ENCODE measurements at places on chromosomes 16 and 17.

GRCh38 chr16:8885674-8886592 is 3.8 kb downstream of the LITAFD start:
- DNase-seq, result no peak

DNA sequence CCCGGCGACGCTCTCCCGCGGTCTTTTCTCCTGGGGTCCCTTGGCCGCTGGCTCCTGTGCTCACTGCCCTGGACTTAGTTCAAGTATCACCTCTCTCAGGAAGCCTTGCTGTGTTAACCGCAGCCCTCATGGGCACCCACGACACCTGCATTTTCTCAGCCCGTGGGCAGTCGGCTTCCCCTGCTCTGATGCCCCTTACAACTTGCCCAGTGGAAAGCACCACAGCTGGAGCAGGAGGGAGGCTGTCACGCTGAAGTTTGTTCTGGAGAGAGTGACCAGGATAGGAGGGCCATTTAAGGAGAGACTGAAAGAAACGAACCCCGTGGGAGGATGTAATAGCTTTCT is 395 bp downstream of the STXBP4 start:
- DNase-seq, result no peak

DNA sequence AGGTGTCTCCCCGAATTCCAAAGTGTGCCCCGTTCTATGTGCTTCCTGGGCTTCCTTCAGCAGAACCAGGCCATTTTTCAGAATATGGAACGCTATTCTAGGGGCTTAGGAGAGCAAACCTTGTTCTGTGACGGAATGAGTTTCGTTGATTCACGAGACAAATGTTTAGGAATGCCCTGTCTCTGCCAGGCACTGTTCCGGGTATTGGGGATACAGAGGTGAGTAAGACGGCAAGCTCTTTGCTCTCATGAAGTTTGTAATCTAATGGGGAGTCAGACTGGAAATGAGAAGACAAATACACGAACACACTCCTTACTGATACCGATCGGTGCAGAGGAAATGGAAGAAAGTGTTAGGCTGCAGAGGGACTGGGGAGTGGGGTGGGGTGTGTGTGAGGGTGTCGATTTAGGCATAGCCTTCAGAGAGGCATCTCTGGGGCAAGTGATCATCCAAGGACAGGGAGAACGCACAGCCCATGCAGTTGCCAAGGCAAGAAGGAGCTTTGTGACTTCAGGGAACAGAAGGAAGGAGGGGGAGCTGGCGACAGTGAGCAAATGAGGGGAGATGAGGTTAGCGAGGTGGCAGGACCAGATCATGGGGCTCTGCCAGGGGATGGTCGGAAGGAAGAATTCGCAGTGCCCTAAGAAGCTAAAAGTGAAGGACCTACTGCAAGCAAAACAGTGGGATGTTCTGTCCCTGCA is 189.6 kb downstream of the MSI2 start:
- no peak for DNase-seq

GRCh38 chr16:86079255-86079885 is 180.4 kb downstream of the IRF8 start:
- no peak for DNase-seq

DNA sequence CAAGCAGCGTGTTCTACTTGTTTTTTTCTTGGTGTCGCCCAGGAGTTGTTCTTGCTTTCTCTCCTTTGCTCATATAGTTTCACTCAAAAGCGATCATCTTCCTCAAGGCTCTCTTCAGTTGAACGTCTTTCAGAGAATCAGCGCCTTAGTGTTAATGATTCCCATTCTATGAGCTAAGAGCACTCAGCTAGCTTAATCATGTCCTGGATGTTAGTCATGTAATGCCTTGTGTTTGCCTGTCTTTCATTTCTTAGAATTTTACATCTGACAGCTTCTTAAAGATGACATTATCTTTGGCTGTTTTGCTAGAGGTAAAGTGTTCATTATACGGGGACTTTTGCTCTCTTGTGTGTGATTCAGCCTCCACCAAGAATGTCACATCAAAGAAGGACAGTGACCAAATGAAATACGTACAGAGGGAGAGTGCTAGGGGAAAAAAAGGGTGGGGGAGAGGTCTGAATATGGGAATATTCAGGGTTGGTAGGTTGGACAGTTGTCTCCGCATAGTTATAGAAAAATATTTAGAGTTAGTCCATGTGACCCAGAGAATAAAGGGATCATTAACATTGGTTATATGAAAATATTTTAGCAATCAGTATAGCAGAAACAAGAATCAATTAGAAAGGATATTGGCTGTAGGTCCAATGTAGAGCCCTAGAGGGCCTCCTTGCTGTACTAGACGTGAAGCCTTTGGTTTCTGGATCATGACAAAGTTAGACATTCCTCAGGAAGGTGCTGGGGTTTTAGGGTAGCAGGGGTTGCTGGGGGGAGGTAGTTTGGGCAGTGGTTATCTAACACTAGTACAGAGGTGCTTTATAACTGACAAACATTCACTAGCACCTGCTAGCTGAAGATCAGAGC is 31.9 kb upstream of the ANKFN1 start:
- no peak for DNase-seq

DNA sequence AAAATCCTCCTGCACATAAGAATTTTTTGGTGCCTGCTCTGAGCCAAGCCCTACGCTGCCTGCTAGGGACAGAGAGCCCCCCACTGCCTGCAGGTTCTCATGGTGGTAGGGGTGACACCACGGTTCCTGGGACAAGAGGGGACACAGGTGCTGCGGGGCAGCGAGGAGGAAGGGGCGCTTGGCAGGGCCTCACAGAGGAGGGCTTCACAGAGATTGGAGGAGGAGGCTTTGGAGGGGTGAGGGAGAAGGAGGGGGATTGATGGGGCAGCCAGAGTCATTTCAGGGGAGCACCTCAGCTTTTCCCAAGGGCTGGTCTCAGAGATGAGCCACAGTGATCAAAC is 29.8 kb upstream of the GSG1L start:
- DNase-seq, result no peak

All from stimulated activated CD4-positive, alpha-beta T cell treated with anti-CD3 and anti-CD28 coated beads, Interleukin-2, amount 100 ng/mL, for 24 hours (primary cell).